ENCODE measurements at places on chromosomes 5 and 9.

- no peak for DNase-seq
Observed at GRCh38 chr5:107447587-107447986, 223.2 kb downstream of the EFNA5 start.

DNA sequence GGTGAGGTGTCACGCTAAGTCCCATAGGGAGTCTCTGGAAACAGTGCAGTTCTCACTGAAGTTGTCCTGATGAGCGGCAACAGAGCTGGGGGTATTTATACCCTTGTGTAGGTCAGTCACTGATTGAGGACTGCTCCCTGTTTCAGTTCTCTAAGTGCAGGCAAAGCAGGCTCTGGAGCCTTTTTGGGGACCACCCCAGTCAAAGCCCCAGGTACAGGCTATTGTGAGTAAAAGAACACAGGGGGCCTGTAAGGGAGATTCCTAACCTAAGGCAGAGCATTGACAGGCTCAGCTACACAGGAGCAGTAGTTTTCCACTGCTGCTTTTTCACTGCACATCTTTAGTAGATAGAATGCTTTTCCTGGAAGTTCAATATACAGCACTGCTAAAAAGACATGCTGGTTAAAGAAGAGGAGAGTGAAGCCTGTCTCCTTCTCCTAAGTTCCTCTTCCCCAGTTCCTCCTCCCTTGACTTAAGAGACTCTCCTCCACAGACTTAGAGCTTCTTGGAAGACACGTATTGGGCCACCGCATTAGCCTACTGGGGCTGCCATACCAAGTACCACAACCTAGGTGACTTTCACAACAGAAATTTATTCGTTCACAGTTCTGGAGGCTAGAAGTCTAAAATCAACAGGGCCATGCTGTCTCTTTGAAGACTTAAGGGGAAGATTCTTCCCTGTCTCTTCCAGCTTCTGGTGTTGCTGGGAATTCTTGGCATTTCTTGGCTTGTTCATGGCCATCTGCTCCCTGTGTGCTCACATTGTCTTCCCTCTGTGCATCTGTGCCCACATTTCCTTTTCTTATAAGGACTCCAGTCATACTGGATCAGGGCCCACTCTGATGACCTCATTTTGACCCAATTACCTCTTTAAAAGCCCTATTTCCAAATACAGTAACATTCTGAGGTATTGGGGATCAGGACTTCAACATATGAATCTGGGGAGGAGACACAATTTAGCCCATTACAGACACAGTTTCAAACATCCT lies 221.0 kb downstream of the ESM1 start:
- DNase-seq, result no peak

GRCh38 chr5:135709208-135709575 lies 125.3 kb upstream of the SLC25A48 start:
- no peak for DNase-seq

- no peak for DNase-seq
Observed at GRCh38 chr5:39159811-39160490, 59.4 kb downstream of the FYB1 start.

GRCh38 chr5:62395210-62395950 lies 8.3 kb downstream of the DIMT1 start:
- DNase-seq, result peak; percentile 21

GRCh38 chr5:180830253-180831138 lies 27.9 kb upstream of the MGAT1 start:
- peak; percentile 60 for DNase-seq

DNA sequence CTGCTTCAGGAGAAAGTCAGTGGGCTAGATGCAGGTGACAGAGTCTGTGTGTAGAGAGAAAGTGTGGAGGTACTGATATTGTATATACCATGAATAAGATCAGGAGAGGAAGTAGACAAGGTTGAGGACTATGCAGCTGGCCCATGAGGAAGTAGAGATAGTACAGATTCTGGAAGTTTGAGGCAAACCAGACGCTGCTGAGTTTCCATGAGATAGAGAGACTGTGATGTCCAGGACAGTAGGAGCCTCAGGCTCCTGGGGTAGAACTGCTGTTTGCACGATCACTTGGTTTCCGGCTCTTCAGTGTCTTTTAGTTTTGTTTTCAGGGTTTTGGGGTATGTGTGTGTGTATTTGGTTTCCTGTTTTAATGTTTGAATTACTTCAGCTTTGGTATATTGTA lies 13.6 kb downstream of the OTULINL start:
- DNase-seq, result peak; percentile 54

DNA sequence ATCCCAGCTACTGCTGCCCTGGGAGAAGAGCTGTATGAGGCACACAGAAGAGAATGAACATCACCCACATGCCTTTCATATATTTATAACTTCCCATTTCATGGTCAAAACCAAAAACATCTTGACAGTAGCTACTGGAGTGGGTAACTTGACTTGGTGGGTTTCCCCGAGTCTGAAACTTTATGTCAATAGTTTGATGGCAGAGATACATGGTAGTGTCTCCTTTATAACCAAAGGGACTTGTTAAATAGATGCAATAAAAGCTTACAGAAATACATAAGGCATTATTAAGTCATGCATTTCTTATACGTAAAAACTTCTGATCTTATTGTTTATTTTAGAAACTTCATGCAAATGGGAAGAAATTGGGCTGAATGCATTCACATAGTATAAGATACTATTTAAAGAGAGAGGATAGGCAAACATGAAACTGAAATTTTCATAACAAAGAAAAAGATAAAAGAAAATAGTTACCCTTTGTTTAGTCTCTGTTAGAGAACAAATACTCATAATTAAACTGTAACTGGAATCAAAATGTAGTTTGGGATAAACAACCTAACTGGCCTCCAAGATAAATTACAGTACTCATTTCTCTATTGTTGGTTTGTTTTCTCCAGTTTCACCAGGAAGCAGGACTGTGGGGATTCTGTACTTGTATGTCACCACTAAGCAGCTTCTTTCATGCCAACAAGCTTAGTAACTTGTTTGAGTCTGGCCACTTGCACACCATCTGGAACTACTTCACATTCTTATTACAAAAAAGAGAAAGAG lies 459.3 kb upstream of the MEF2C start:
- peak; percentile 35 for DNase-seq

DNA sequence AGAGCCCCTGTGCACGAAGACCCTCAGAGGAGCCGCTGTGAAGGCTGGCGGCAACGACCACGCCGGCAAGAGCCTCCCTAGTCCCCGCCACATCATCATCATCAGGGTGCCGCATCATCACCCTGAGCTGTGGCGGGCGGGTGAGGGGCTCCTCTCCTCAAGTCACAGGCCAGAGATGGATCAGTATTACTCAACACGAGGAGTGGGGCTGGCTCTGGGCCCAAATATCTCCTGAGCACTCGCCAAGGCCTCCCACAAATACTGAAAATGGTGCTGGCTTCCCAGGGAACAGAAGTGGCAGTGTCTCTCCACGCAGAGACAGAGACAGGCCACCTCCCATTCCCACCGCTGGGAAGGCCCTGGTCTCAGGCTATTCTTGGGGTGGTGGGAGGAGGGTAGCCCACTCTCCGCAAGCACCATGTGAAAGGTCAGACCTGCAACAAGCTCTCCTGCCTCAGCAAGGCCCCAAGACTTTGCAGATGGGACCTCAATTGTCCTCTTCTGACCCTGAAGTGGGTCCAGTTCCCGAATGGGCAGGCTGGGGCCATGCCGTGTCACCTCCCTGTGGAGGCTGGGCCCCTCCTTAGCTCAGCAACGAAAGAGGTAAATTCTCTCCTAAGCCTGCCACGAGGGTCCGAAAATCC lies 39.3 kb upstream of the ZNF354A start:
- no peak for DNase-seq

All from amniotic epithelial cell (primary cell).